ENCODE measurements at places on chromosomes 16 and 17.
A peak's percentile ranks its signal among the peaks of the same experiment; 100 is the strongest.

GRCh38 chr17:2462481-2462880 is 49.2 kb downstream of the METTL16 start:
- DNase-seq, result no peak

DNA sequence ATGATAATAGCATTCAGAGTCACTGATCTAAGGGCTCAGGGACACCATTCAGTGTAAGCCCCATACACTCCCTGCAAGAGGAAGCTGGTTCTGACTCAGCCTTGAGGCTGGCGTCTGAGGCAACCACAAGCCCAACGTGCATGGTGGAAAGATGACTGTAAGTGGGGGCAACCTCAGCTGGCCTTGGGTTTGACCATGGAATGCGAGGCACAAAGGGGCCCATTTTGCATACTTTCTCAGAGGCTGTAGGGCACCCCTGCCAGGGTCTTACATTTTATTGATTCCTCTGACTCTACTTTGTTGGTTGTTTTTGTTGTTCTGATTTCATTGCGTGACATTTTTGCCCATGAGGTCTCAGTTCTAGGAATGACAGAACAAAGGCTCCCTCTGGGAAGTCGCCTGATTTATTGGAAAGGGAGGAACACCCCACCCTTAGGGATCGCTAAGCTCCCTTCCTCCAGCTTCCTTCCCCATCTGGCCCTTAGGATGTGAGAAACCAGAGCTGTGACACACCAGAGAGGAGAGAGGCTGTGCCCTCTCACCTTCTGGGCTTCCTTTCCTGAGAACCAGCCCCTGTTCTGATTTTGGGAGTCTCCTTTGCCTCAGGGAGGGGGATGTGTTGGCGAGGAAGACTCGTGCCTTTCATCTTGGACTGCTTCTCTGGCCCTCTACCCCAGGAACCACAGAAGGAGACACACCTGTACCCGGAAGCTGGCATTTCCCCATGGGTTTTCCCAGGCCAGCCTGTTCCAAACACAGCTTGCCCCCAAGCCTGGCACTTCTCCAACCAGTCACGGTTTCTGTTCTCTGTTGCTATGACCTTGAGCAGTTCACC is 5.6 kb upstream of the CIITA start:
- no peak for DNase-seq

- peak; percentile 64 for DNase-seq
These were observed 25.7 kb downstream of the IRF8 start for GRCh38 chr16:85924675-85925074.

DNA sequence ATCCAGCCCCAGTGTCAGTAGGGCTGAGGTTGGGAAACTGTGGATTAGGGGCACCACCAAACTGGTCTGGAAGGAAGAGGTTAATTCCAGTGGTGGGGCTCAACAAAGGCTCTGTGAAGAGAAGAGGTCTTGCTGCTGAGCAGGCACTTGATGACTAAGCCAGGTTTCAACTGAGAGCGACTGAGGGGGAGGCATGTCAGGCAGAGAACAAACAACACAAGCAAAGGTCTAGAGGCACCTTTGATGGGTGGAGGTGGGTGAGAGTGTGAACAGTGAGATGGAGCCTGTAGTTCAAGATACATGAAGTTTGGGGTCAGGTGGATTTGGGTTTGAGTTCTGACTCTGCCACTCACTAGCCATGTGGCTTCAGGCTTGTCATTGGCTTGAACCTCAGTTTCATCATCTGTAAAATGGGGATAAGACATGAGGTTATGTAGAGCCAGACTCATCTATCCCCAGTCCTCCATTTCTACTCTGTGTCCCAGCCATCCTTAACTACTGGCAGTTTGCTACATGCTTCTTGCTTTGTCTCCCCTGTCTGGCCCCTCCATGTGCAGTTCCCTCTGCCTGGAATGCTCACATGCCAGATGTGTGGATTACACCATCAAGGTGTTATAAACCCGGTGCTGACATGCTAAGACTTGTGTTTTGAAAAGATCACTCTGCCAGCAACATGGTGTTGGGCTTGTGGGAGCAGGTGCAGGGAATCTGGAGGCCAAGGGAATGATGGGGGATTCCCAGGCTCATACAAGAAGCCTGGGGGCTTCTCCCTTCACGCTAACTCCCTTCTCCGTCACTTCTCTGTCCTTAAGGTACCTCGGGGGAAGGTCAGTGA is 3.0 kb upstream of the RMI2 start:
- DNase-seq, result no peak

DNA sequence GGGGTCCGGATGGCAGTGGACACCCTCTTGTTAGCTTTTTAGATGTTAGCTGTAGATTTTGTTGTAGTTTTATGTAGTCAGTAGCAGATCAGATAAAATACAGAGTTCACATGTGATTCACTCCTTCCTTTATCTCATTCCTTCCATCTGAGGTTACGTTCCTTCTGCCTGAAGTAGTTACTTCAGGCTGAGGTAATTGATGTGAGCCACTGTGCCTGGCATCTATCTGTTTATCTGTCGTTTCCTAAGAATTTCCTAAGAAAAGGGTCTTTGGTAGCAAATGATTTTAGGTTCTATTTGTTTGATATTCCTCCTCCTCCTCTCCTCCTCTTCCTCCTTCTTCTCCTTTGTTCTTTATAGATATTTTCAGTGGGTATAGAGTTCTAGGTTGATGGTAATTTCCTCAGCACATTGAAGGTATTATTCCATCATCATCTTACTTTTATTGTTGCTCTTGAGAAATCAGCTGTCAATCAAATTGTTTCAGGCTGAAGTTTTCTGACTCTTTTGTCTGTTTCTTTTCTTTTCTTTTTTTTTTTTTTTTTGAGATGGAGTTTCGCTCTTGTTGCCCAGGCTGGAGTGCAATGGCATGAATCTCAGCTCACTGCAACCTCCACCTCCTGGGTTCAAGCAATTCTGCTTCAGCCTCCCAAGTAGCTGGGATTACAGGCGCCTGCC is 29.6 kb upstream of the FBXO47 start:
- no peak for DNase-seq

- DNase-seq, result no peak
These were observed 22.2 kb upstream of the DHRS7B start for GRCh38 chr17:21104608-21105007.

DNA sequence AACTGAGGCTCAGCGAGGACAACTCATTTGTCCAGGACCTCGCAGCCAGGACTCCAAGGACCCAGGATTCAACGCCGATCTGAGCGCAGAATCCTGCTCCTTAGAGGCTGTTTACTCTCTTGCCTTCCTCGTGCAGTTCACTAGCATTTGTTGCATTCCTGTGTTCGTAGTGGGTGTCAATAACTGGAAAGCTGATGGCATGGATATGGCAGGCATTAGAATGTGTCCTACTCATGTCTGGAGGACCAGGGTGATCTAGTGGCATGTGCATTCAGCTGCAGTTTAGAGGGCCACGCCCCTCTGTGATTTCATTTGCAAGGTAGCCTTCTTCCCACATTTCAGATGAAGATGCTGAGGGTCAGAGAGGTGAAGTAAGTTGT is 510 bp downstream of the CRISPLD2 start:
- no peak for DNase-seq

- DNase-seq, result no peak
These were observed 18.0 kb upstream of the ENDOV start for GRCh38 chr17:80397034-80397387.

GRCh38 chr16:79210607-79211006 is 389.9 kb downstream of the MAF start:
- DNase-seq, result no peak

GRCh38 chr17:72683506-72684404 is 408.7 kb downstream of the SLC39A11 start:
- no peak for DNase-seq

GRCh38 chr17:5485270-5486205 is at the start of gene DERL2:
DERL2 (minus strand) TSS chr17:5486178; CDS start chr17:5486161, 17 bp downstream.
- no peak for DNase-seq

- no peak for DNase-seq
These were observed 8.2 kb upstream of the MPP2 start for GRCh38 chr17:43915559-43915958.

DNA sequence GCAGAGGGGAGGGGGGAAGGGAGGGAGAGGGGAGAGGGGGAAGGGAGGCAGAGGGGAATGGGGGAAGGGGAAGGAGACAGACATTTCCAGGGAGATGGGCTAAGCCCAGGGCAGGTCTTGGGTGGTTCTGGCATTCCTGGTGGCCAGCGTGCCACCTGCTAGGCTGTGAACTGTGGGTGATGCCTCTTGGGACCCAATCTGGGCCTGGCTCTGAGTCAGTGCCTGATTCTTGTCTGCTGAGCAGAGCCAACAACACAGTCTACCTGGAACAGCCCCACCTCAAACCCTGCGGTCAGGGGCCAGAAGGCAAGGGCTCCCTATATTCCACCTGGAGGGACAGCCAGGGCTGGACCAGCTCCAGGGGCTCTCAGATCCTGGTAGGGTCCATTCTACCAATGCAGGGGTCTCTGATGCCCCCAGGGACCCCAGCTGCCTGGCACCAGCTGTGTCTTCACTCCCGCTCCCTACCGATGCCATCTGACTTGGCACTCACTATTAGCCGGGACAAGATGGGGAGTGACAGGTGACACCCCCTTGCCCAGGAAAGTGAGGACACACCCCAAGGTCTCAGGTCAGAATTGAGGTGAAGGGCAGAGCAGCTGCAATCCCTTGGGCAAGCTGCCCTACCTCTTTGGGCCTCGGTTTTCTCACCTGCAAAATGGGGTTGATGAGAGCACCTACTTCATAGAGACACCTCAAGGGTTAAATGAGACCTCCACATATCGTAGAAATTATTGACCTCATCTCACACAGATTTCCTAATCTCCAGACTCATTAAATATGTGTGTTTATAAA is 87.2 kb downstream of the LITAF start:
- DNase-seq, result no peak

- no peak for DNase-seq
These were observed 5.5 kb downstream of the TRAF7 start for GRCh38 chr16:2160915-2161551.

DNA sequence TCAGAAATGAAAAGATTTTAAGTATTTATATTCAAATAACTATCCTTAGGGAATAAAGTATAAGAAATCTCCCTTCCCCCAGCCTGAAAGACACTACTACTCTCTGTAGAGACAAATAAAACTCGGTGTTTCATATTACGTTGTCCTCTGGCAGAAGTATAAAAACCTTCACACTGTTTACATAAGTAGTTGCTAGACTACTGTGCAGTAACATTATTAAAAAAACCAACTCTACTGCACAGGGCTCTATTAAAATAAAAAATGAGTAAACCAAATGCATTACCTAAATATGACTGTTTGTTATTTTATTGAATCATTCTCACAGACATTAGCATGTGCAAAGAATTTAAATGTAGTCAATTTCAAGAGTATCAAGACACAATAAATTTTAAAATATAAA is 67.4 kb downstream of the MED13 start:
- no peak for DNase-seq

- DNase-seq, result no peak
These were observed 10.4 kb upstream of the NLRC3 start for GRCh38 chr16:3587547-3588110.

DNA sequence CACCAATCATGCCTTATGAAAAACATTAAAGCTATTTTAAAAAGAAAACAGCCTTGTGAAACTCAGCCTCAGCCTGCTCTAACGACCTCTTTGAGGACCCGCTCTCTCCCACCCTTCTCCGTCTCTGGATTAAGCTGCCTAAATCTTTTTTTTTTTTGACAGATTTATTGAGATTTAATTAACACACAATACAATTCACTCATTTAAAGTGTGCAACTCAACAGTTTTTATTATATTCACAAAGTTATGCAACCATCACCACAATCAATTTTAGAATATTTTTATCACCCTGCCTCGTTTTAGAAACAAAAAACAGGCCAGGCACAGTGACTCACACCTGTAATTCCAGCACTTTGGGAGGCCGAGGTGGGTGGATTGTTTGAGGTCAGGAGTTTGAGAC is 8.4 kb downstream of the CDR2L start:
- no peak for DNase-seq

DNA sequence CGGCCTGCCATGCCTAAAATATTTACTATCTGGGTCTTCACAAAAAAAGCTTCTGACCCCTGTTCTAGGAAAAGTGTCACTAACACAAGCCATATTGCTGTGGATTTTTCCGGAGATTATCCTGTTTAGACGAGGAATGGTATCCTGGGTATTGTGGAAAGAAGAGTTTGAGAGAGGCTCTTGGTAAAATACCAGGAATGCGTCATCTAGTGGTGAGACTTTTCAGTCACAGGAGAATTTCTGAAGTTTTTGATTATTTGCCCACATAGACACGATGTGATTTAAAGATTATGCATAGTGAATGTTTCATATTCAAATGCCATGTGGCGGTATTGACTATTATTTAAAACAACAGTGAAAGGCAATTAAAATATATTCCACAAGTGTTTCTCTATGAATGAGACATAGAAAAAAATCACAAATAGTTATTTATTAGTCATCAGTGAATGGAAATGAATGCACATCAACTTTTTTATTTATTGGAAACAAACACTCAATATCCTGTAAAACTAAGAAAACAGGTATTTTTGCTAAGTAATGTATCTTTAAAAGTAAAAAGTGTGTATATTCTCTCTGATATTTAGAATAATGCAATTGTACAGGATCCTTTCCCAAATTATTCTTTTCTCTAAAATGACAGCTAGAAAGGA is 7.8 kb downstream of the KRT28 start:
- no peak for DNase-seq

DNA sequence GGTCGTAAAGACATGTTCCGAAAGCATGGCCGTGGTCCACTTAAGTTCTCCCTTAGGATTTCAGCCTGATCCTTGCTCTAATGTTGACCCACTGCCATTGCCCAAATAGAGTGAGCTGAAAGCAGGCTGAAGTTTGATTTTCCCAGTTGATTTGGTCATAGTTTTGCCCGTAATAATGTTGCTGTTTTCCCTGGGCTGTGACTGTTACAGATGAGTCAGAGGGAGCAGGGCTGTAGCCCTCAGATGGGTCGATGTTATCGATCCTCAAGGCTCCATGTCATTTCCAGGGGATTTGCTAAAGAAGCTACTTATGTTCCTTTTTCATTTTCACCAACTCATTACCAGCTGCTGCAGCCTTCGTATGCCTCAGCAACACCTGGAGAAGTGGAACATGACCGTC is 169.0 kb upstream of the ZFHX3 start:
- DNase-seq, result no peak

DNA sequence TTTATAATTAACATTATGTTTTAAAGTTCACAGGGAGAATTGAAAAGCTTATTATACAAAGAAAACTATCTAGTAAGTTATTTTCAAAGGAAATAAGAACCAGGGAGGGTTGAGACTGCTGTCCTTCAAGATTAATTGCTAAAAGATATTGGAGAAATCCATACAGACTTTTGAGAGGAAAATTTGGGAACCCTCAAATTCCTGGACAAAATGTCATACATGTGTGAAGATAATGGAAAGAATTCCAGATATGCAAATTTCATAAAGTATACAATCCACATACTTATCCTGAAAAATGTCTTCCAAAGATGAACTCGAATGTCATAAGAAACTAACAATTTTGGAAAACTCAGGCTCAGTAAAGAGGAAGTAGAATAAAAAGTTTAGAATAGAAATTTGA is 213.8 kb downstream of the HS3ST3A1 start:
- DNase-seq, result no peak

GRCh38 chr16:88276591-88276990 is 106.2 kb upstream of the ZNF469 start:
- no peak for DNase-seq

DNA sequence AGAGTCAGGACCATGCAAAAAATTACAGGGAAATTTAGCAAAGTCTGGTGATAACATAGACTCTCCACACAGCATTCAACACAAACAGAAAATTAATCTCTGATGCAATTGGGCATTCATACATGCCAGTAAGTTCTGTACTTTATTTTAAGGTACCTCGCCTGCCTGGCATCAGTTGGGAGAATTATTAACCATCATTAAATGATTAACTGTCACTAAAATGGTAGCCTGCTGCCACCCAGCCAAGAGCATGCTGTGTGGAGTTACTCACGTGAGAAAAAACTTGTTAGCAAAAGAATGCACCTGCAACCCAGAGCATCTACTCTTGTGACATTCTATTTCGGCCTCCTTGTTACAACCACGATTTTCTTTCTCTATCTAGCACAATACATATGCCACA is 117.2 kb downstream of the GRIN2A start:
- no peak for DNase-seq

Measured in stimulated activated CD4-positive, alpha-beta T cell treated with anti-CD3 and anti-CD28 coated beads, Interleukin-2, amount 100 ng/mL, for 4 hours (primary cell).